Kidney tubule cell (primary cell): ENCODE measurements at places on chromosomes 2 and 18.

DNA sequence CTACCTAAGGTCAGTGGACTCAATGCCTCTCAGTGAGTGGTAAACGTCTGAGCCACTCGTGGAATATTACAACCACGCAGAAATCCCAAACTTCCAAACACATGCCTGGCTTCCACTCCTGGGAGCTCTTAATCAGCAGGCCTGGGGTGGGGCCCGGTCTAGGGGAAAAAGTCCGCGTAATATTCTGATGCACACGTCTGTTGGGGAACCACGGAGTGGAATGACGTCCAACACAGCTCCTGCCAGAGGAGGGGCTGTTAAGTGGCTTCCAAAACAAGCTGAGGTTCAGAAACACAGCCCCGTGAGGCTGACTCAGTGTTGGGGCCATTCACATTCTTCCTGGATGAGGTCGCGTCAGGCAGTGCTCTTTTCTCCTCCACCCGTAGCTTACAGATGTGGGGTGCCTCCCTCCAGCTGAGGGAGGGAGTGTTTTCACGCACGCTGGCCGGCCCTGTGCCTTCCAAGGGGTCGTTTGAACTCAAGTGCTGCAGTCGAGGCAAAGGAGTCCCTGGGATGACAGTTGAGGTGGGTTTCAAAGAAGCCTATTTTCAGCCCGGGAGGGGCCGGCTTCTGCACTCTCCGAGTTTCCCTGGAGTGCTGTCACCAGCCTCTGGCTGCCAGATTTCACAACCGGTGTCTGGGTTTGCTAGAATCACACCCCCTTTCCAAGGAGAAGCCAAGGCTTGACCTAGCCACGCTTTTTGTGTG lies 73.1 kb downstream of the ACKR3 start:
- peak; percentile 92 for DNase-seq

- no peak for DNase-seq
Observed at GRCh38 chr2:15009681-15010080, 377.2 kb downstream of the LRATD1 start.

DNA sequence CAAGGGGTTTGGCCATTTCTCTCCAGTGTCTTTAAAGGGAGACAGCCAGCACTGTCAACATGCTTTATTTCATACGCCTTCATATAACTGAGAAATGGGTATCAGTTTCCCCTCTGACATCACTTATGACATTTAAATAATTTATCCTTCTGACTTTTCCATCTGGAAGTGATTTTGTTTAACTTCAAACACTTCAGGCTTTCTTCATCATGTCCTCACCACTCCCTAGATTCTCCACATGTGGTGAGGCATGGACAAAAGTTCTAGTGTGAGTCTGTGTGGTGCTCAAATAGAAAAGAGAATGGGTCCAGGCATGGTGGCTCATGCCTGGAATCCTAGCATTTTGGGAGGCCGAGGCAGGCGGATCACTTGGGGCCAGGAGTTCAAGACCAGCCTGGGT lies 158.6 kb downstream of the TXNL1 start:
- DNase-seq, result no peak

GRCh38 chr2:215727507-215728503 lies 285.5 kb downstream of the MREG start:
- peak; percentile 45 for DNase-seq

DNA sequence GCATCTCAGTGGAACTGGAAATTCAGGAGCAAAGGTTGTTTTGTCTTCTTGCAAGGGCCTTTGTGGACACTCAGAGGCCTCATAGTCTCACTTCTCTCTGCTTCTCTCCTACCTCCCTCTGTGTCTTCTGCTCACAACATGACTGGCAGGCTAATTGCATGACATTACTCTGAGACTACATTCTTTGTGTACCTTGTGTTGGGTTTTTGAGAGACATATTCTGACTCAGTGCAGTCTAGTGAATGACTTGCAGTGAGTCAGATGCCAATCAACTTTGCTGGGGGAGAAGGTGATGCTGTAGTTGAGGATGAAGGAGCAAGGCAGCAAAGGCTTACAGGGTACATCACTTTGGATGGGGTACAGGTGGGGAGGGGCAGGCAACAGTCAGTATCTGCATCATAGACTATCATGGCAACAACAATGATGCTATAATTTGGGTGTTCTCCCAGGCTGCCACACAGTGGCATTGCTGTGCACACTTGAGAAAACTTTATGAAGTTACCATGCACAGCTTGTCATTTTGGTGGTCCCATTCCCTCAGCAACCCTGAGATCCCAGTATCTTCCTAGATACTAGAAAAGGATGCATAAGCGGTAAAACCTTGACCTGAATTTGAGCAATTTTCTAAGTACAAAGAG lies 69.3 kb upstream of the SLC16A14 start:
- DNase-seq, result peak; percentile 91

- no peak for DNase-seq
Observed at GRCh38 chr2:112144966-112145365, 6.8 kb downstream of the FBLN7 start.

- peak; percentile 93 for DNase-seq
Observed at GRCh38 chr2:199459286-199460100, 1.8 kb upstream of the SATB2 start.

- no peak for DNase-seq
Observed at GRCh38 chr2:235712176-235712575, 218.3 kb downstream of the AGAP1 start.

- DNase-seq, result peak; percentile 98
Observed at GRCh38 chr2:67880291-67880761, 182.5 kb downstream of the C1D start.

DNA sequence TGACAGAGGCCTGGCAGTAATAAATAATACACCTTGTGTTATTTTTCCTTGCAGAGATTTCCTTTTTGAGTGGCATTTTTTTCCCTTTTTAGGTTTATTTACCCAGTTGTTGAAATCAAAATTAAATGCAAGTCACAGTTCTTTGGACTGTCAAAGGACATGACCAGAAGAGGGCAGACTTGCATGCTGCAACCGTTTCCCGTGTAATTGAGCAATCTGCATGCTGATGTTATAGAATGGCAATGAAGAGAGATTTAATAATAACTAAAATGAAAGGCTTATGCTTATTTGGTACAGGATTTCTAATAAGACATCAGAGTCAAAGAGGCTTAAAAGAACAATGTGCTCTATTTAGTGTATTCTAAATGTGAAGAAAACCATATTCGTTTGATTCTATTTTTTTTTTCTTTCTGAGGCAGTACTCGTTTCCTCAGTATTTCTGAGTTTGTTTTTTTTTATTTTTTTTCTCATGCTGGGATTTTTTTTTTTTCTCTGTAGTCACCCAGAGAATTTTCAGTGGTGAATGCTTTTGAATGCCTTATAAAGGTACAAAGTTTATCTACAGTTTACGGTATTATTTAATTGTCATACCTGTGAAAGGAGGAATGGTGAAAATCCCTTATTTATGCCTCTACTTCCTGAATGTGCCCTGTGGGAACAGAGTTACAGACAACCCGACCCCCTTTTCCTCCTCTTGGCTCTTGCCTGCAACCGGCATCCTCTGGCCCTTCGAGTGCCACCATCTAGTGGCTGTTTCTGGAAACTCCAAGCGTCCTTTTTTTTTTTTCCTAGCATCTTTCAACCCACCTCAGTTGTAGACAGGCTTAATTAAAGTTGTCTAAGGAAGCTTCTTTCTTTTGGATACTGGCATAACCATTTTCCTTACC lies 368.5 kb downstream of the LRRTM1 start:
- peak; percentile 49 for DNase-seq

GRCh38 chr2:210553373-210553772 lies 3.0 kb upstream of the CPS1 start:
- DNase-seq, result peak; percentile 76

- peak; percentile 43 for DNase-seq
Observed at GRCh38 chr2:207871911-207872310, 102.2 kb upstream of the FZD5 start.

DNA sequence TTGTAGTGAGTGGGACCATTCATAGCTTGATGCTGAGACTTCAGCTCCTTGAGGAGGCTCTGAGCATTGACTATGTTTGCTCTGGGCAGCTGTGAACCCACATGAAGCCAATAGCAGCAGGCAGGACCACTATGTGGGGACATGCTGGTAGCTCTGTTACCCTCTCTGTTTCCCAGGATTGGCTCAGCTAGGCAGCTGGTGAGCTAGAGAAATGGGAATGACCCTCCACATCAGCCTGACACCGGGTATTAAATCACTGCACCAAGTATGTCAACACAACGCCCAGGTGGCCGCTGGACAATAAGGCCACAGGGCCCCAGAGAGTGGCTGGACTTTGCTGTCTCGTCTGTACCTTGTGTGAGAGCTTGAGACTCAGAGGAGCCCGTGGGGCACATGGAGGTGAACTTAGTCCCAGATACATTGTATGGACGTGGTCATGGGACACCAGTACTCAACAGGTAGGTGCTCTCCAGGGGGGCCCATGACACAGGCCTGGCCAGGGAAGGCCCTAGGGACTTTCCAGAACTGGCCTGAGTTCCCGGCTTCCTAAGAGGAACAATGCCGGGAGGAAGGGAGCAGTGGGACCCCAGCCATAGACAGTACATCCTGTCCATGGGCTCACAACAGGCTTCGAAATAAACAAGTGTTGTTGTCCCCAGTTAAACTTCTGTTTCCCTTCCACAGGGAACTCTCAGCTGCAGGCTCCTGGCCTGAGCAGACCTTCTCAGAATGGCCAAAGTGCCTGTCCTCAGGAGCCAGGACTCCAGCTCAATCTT lies 35.2 kb downstream of the HS1BP3 start:
- DNase-seq, result peak; percentile 59

- DNase-seq, result no peak
Observed at GRCh38 chr2:23603581-23603980, 218.6 kb downstream of the KLHL29 start.

- no peak for DNase-seq
Observed at GRCh38 chr2:148302526-148302925, 281.6 kb downstream of the MBD5 start.

- no peak for DNase-seq
Observed at GRCh38 chr2:175877845-175878544, 124.1 kb downstream of the LNPK start.

DNA sequence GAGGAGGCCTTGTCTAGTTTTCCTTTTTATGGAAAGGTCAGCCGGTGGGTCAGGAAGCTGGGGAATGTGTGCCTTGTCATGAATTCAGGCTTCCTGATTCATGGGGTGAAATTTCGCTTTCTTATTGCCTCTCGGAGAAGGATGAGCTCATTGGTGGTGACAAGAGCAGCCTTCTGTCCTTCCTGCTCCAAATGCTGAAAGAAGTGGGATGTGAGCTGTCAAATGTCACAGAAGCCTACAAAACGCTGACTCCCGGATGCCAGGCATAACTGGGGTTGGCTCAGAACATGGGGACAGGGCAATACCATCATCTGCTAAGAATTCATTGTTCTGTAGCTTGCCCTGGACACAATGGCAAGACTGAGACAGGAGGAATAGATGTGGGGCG lies 55.8 kb upstream of the FAM136A start:
- DNase-seq, result peak; percentile 74

GRCh38 chr2:46386763-46387162 lies 89.6 kb downstream of the EPAS1 start:
- DNase-seq, result no peak

DNA sequence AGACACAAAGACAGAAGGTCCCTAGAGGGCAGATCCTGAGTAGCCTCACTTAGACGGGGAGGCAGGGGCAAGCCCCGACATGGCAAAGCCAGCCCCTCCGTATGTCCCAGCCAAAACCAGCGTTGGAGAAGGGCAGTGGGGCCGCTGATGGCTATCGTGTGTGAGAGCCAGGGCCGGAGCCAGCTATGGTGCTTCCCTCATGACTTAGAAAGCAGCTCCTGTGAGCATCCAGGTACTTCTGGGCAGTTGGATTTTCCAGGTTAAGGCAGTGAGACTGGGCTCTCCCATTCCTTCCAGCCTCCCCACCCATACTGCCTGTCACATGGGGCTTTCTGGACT lies 31.2 kb upstream of the ROCK2 start:
- DNase-seq, result no peak
